ENCODE measurements at places on chromosomes 3 and 15. TPM values are rescaled to one million over a fixed set of nuclear protein-coding genes. Genes with fewer than 3 reads are reported as not detected.

The LRRIQ4 gene
- total RNA-seq = not detected

The GPR171 gene
- not detected for total RNA-seq

The NR2E3 gene
- total RNA-seq = not detected

The SEMA5B gene
- total RNA-seq = not detected

The MB21D2 gene
- 6.1 TPM for total RNA-seq

The EPHA3 gene
- total RNA-seq = 1.5 TPM

The CASR gene
- total RNA-seq = not detected
